Aorta (tissue), 5 donors: ENCODE measurements at places on chromosomes 3 and 15.

DNA sequence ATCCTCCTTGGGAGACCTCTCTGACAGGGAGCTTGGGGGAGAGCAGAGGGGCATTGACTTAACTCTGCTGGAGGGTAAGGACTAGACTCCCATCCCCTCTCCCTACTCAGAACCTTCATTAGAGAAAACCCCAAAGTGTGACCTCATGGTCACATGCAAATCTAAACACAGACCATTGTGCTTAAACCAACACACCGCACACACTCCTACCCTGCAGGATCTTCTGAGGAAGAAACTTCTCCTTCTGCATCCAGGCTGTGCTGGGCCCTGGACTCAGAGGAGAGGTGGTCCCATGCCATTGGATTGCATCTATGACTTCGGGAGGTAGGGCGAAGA lies 805 bp upstream of the PARP16 start:
- no peak for DNase-seq

DNA sequence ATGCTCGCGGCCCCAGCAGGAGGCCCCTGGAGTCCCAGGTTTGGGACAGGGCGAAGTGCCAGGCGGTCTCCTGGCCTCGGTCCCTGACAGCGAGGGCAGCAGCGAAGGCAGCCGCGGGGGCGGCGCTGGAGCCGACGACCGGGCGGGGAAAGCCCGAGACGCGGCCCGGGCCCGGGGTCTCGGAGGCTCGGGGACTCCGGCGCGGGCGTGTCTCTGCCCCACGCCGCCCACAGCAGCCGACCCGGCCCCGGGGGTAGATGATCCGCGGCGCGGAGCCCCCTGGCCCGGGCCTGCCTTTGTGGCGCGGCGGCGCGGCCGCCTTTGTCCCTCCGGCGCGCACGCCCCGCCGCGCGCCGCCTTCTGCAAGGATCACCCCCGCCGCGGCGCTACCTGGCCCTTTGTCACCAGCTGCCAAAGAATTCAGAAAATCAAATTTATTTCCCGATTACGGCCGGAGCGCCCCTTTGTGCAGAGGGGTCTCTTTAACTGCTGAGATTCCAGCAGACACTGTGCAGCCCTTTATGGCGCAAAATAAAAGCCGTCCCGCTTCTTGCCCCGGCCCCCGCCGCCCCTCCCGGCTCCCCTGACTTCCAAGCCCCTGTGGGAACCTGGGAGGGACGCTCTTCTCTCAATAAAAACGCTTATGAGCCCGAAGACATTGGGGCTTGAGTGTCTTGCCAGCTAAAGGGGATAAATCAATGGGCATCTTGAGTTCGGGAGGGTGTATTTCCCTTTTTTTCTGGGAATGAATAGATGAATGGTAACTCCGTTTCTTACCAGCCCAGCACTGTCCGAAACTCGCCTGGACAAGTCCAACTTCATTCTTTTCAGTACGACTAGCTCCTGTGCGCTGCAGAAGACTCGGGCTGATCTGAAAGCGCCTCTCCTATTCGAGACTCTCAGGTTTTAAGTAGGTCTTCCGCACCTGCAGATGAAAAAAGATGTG lies 68.4 kb downstream of the HES1 start:
- no peak for DNase-seq

GRCh38 chr3:14210290-14210688 lies 31.7 kb downstream of the LSM3 start:
- no peak for DNase-seq

GRCh38 chr3:195221876-195222617 lies 48.9 kb downstream of the XXYLT1 start:
- DNase-seq: no peak

- DNase-seq: no peak
Measured at GRCh38 chr15:48759921-48760320, 50.9 kb downstream of the CEP152 start.

GRCh38 chr3:71710906-71711494 lies 14.2 kb downstream of the EIF4E3 start:
- DNase-seq: no peak

DNA sequence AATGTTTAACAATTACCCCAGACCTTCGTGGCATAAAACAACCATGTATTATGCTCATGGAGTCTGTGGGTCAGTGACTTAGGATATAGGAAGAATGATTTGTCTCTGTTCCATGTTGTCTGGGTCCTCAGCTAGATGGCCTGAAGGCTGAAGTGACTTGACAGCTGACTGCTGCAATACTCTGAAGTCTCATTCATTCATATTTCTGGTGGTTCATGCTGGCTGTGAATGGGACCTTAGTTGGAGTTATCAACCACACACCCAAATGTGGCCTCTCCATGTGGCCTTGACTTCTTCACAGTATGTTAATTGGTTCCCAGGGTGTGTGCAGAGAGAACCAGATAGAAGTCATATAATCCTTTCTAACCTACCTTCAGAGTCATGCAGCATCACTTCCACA lies 145.1 kb upstream of the BFSP2 start:
- DNase-seq: no peak

DNA sequence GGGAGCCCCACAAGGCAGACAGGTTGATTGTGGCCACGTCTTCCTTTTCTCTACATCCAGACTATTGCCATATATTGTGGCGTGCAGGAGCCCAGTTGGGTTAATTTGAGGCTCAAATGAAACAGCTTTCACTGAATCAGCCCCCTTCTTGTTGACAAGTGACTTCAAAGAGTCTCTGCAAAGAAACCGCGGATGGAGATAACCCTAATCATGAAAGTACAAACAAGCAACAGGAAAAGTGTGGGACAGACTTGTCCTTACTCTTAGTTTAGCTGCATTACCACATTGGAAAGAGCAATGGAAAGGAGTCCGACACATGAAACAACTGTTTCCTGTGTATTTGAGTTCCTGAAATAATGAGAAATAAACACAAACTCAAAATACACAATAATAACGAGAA lies 3.3 kb downstream of the TMEM40 start:
- peak; percentile 4 for DNase-seq

DNA sequence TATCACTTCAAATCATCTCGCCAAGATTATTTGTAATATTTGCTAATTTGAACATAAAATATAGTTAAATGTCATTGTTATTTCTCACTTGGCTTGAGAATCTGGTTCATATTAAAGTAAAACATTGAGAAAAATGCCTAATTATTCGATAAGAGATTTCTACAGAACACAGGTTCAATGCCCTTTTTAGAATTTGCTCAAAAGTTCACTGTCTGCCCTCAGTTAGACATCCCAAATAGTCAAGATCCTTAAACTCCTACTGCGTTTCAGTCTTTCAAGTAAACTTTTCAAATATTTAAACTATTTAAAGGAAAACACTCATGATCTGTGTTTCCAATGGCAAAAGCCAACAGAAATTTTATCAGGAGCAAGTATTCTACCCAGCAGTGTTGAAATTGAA lies 204.1 kb upstream of the AGTR1 start:
- no peak for DNase-seq

DNA sequence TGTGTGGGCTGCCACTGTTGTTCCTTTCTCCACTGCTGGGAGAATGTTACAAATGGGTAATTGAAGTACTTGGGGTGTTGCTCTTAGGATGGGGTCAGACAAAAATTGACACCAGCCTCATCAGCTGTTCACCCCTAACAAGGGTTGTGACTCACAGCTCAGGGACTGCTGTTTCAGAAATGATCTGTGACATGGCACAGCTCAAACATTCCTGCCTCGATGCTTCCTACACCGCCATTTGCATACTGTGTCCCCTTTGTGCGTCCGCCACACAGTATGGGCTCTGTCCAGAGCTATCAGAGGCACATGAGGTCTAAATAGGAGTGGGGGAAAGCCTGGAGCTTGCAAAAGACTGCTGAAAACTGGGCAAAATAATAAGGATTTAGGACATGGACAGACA lies 43.9 kb downstream of the CCNL1 start:
- no peak for DNase-seq

DNA sequence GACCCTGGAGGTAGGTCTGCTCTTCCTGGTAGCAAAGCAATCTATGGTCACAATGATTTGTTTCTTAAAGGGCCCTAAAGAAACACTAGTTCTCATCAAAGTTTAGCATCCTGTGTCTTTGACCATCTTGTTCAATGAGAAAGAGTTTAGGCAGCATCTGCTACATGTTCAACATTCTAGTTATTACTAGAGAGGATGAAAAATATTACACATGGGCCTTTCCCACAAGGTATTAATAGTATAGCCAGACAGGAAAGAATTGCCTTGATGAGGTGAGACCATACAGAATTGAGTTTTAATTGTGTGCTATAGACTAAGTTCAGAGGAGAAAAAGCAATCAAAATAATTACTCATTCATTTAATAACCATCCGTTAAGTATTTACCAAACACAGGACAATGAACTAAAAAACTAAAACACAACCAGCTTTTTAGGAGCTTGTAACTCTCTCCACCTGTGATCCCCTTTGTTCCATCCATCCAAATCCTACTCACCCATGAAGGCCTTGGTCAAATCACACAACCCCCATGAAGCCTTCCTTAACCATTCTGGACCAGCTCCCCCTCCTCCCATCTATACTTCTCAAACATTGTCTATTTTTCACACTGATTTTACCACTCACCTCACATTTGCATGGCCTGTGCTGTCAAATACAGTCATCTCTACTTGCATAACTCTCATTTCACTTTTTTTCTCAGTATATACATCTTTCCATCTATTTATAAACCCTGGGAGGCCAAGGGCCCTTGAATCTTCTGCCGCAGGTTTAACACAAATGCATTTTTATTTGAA lies 122.9 kb downstream of the RORA start:
- no peak for DNase-seq

DNA sequence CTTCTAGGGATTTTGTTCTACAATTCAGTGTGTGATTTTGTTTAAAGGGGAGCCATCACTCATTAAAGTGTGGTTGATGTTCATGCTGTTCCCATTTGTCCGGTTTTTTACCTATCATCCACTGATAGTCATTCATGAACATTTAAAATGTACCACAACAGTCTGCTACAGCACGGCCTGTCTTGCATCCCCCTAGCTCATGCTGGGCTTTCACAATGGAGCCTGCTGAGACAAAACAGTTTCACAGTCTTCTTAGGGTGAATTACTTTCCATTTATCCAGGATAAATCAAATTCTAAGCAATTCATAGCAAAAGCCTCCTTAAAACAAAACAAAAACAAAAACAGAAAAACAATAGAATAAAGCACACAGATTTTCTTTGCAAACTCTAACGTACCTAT lies 627.2 kb downstream of the CADM2 start:
- no peak for DNase-seq

GRCh38 chr3:155984791-155985417 lies 114.5 kb downstream of the GMPS start:
- no peak for DNase-seq

DNA sequence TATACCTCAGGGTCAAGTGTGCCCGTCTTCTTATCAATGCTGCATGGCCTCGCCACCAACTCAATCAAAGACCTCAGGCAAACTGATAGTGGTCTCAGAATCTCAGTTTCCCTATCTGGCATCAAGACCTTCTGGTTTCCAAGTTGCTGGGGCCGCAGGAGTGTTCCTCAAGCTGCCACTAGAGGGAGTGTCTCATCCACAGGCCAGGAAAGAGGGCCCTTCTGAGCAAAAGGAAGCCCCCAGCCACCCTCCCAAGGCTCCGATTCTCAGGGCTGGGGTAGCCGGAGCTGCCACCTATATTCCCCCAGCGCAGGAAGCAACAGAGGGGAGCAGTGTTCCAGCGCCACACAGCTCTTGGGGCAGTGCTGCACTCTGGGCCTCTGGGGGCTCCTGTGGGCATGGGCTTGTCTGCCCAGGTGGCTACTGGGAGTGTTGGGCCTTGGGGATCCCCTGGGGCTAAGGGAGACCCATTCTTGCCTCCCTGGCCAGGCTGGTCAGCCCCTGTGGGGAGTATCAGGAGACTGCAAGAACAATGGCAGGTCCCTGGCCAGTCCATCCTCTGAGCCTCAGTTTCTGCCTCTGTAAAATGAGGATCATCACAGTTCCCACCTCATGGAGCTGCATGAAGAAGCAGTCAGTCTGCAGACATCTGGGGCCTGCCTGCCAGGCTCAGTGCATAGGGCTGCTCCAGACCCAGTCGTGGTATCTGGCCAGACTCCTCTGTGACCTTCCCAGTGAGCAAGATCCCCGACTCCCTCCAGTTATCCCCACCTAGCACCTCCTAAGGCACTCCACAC lies 23.4 kb upstream of the SEC13 start:
- no peak for DNase-seq

DNA sequence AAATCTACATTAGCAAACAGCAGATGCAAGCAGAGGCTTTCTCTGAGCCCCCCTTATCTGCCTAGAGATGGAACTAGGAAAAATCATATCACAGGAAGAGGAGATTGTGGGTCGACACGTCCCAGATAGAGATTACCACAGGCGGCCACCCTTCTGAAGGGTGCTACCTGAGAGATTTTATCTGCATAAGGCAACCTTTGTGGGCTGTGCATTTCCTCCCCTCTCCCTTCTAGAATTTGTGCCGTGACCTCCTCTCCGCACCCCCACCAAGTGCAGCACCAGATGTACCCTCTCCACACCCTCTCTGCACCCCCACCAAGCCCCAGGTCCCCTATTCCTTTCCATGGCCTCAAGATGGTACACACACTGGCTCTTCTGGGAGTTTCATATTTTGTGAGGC lies 27.4 kb downstream of the METTL6 start:
- DNase-seq: no peak

- no peak for DNase-seq
Measured at GRCh38 chr15:52257734-52258062, 37.9 kb downstream of the MYO5C start.

GRCh38 chr3:185330238-185330637 lies 32.7 kb upstream of the MAP3K13 start:
- no peak for DNase-seq

DNA sequence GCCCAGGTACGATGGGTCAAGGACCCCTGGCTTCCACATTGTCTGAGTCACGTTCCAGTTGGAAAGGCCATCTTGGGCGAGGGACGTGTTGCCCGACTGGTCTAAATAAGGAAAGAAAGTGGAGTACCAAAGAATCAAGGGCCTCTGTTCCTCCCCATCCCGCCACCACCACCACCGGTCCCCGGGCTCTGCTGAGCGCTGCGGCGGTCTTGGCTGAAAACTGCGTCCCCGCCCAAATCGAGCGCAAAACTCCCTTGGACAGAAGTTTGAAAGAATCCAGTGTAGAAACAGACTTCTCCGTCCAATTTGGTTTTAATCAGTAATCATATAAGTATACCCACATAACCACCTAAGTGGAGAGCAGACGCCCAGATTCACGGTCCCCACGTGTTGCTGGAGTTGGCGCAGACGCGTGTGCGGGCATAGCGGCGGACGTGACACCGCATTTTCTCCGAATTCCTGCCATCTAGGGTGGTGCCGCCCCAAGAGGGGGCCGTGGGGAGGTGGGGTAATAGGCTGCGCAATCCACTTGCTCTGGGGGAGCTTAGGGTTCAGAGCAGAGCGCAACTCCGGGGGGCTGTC lies 243.8 kb upstream of the TOPAZ1 start:
- no peak for DNase-seq

GRCh38 chr15:89976246-89976600 lies 24.9 kb upstream of the ZNF710 start:
- DNase-seq: no peak
